Posterior cingulate gyrus (tissue), 11 donors: ENCODE measurements at places on chromosomes 3 and 15.

DNA sequence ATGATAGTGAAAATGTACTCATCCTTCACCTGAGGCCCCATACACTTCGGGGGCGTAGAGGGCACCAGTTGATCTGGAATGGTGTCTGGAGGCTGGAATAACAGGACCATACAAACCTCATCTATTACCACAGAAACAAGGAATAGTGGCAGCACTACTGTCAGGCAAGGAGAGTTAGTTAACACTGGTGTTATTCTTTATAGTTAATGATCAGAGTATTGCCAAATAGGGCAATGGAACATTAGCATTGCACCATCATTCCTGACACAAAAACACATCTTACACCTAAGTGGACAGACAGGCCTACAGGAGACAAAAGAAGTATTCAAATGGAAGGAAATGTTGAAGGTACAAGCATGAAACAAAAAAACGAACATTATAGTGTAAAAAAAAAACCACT, 137.0 kb upstream of the UBP1 start:
- DNase-seq, result no peak

DNA sequence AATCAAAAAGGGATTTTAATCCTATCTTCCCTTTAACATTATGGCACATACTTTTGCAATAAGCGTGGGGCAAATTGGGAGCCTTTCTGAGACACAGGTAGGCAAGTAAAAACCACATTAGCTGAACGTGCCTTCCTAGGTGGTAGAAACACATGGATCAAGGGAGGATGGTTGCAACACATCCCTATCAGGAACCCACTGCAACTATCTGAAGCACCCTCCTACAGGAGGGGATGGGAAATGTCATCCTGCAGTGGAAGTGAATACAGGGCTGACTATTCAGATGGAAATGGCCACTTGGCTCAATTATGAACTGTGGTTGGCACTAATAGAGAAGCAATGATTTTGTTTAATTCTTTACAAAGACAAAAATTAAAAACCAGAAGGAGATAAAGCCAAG, 826.3 kb downstream of the FHIT start:
- DNase-seq, result no peak

DNA sequence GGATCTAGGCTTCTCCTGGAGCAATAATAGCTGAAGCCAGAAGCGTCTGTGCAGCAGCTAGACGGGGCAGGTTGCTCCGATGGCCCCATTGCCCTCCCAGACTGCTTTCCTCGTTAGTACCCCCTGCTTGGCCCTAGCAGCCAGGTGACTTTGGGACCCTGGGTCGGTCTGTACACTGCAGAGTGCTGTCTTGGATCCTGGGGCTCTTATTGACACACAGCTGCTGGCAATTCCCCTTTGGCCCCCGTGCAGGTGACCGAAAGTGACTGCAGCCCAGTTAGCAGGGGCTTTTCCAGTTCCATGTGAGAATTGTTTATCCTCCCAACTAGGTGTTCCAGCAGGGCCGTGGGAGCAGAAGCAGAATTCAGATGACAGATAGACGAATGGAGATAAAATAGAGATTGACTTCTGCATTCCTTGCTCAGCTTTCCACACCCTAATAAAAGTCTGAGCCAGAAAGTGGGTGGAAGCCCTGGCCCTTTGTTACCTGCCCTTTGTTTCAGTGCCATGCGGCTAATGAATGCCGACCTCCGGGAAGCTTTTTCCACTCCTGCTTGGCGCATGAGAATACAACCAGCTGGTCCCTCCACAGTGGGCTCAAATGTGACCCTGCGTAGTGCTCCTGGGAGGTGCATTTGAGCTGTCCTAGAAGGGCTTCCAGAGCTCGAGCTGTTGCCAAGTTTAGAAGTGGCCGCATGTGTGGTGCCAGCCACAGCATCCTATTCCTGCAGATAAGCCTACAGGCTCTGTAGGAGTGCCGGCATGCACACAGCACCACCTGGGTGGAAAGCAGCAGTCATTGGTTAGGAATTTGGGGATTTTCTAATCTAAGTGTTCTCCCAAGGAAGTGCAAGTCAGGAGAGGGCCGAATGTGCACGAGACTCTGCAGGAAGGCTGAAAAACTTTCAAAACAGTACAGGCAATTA, 94.4 kb downstream of the SLCO3A1 start:
- DNase-seq, result no peak

- no peak for DNase-seq
Measured at GRCh38 chr3:146912241-146913015, 307.3 kb upstream of the PLSCR5 start.

GRCh38 chr3:134320749-134321148, 53.5 kb downstream of the AMOTL2 start:
- no peak for DNase-seq

- DNase-seq, result no peak
Measured at GRCh38 chr3:99833617-99834205, 16.0 kb downstream of the CMSS1 start.

- no peak for DNase-seq
Measured at GRCh38 chr3:41418961-41419691, 219.8 kb downstream of the CTNNB1 start.

DNA sequence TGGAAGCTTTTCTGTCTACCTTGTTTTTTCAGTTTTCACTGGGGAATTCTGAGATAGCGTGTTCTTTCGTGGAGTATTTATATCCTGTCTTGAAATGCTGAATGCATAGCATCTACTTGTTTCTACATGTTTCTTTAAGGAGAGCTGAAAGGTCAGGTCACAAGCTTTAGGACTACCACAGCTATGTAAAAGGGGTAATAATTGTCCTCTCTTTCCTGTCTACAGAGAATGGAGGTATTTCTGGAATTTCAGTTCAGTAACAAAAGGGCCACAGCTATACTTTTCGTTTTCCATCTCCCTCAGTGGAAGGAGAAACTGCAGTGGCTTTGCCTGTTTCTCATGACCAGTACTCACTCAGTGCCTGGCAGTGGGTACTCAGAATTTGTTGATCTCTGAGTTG, 4.7 kb downstream of the INAFM2 start:
- no peak for DNase-seq

DNA sequence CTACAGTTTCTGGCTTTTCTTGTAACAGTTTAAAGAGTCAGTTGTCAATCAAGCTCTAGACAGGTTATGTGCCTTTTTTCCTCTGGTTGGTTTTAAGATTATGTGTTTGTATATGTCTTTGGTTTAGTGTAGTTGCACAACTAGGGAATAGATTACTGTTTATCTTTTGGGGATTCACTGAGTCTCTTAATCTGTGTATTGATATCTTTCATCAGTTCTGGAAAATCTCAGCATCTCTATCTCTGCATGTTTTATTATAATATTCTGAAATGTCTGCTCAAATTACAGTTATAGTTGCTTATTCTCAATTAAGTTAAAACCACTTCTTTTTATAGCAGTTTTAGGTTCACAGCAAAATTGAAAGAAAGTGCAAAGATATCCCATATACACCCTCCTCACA, 14.3 kb downstream of the DUT start:
- DNase-seq, result no peak

GRCh38 chr15:29820394-29821154, 1.7 kb downstream of the TJP1 start:
- DNase-seq, result no peak

- no peak for DNase-seq
Measured at GRCh38 chr3:12138044-12138443, 20.7 kb downstream of the TIMP4 start.

- no peak for DNase-seq
Measured at GRCh38 chr15:39857132-39857531, 62.9 kb downstream of the GPR176 start.

GRCh38 chr3:23835802-23836201, 30.0 kb downstream of the UBE2E1 start:
- no peak for DNase-seq

DNA sequence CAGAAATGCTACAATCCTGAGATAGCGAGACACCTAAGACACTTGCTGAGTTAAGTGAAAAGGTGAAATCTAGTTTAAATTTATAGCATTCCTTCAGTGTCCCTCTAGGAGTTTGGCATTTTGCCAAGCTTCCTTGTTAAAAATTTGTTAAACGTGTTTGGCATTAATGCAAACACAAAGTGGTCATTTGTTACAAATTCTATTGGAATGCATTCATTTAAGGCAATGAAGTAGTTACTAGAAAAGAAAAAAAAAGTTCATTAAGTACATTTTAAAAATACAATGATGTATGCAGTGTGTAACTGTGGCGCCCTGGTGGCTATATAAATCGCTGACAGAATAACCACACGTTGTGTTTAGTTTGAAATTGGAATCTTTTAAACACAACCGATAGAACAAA, 31.3 kb upstream of the WNT5A start:
- no peak for DNase-seq
